ENCODE measurements at places on chromosomes 16 and 17.
A peak's percentile ranks its signal among the peaks of the same experiment; 100 is the strongest.

GRCh38 chr16:54627616-54628015 is 303.0 kb upstream of the IRX5 start:
- no peak for DNase-seq

- no peak for DNase-seq
These were observed 36.2 kb upstream of the CLEC3A start for GRCh38 chr16:77986011-77986740.

GRCh38 chr16:85625053-85625452 is 11.9 kb downstream of the GSE1 start:
- DNase-seq: no peak

DNA sequence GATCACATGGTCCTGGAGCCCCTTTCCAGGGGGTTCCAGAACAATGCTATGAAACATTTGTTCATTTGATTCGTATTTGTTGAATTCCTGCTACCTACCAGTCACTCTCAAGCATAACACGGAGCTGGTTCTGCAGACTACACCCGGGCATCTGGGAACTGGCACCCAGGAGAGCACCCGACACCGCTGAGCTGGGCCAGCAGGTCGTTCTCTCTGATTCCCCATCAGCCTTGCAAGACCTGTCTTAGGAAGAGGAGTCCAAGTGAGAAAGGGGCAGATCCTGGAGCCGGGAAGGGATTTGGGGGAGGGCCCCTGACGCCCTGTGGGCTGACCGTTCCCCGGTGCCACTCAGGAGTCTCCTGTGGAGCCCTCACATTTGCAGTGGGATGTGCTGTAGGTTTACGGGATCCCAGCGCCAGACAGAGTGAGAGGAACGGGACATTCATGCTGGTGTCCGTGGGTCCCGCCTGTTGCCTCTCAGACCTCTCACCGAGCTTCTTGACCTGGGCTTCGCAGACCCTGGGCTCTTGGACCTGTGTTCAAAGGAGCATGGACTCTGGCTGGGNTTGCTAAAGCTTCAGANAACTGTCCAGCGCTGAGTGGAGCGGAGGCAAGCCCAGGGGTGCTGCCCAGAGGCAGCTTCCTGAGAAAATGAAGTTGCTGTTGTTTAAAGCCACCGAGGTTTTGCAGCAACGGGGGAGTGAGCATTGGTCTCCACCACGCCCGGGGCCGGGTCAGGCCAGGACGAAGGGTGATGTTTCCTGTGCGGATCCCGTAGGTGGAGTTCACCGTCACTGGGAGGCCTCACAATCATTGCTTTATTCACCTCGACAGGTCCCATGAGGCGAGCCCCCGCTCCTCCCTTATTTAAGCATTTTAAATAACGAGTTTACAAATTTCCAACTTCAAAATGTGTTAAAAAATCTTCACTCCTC is 49.2 kb downstream of the METRNL start:
- no peak for DNase-seq

- DNase-seq: no peak
These were observed 45.7 kb upstream of the ZNF469 start for GRCh38 chr16:88337021-88337420.

- peak; percentile 14 for DNase-seq
These were observed 412.3 kb upstream of the CDH11 start for GRCh38 chr16:65534121-65534528.

DNA sequence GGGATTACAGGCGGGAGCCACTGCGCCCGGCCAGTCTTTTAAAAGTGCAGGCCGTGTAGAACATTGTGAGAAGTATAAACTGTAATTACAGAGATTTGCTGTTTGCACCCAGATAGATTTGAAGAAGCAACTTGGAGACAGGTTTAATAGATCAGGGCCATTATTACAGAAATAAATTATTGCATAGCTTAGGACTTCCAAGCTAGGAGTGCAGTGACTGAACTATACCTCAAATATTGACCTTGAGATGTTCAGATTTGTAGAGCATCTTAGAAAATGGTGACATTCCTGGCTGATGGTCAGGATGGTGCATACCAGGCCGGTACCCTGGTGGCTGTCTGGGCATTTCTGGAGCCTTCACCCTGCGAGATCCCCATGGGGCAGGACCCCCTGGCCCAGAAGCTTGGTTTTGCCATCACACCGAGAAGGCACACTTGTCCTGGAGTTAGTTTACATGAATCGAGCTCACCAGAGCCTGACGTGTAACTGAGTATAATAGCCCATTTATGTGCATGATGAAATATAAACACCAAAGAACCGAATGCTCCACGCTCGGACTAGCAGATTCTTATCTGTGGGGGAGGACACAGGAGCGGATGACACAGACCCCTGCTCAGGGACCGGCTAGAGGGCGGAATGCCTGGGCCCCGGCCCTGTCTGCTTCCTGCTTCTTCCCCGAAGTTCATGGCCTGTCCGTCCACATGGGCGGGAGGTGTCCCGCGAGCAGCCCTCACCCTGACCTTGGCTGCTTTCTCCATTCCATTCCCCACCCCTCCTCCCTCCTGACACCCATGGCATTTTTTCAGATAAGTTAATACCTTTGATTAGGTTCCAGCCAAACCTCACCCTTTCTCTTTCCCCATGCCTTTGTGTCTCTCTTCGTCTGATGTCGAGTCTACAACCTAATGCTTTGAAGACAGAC is 32.1 kb downstream of the CCDC40 start:
- peak; percentile 48 for DNase-seq

- no peak for DNase-seq
These were observed 548.5 kb upstream of the SOX9 start for GRCh38 chr17:71572343-71572742.

- DNase-seq: no peak
These were observed 1.7 kb upstream of the DVL2 start for GRCh38 chr17:7235693-7236665.

GRCh38 chr17:50918071-50918932 is 52.1 kb upstream of the TOB1 start:
- DNase-seq: no peak

DNA sequence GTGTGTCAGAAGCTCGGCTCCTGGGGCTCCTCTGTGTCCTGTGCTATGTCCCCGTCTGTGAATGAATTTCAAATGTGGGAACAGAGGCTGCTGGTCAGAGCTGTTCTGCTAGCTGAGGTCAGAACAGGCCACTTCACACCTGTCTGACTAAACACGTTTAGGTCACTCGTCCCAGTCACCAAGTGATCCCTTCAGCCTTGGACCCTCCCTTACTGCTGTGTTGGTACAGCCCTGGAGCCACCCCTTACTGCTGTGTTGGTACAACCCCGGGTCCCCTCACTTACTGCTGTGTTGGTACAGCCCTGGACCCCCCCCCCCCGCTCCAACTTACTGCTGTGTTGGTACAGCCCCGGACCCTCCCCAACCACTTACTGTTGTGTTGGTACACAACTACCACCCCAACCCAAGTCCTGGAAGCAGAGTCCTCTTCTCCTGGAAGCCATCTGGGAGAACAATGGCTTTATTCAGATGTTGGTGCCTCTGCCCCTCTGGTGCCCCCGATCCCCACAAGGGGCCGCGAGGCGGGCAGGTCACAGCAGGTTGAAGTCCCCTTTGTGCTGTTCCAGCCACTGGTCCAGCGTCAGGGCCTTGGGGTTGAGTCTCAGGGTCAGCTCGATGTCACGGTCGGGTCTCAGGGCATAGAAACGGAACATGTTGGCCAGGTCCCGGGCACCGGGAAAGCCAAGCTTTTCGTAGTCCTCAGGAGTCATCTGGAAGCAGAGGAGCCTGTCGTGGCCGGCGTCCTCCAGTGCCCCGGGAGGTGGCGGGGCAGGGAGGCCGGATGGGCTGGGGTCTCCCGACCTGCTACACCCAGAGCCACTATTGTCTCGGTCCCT is 13.0 kb downstream of the NMRAL1 start:
- DNase-seq: no peak
